Endothelial cell (in vitro differentiated cells): ENCODE measurements at places on chromosomes 16 and 17. TPM values are rescaled to one million over a fixed set of nuclear protein-coding genes. Genes with fewer than 3 reads are reported as not detected.

DNA sequence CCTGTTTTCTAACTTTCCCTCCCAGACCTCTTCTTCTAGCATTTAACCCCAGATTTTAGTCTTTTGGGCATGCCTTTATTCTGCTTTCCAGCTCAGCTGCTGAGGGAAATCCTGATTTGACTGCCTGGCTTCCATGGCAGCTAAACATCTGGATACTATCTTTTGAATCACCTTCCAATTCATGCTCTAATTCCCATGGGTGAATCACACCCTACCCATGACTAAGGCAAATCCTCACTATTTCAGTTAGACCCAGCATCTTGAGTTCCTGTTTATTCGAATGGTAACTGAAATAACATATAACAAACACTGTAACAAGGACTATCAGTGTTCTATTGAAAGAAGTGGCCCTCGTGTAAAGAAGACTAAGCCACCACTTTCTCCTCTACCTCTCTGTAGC, 29.8 kb downstream of the CA10 start:
- no peaks in the 10 kb centered on the region for H3K36me3 ChIP-seq
- no peaks in the 10 kb centered on the region for H3K4me1 ChIP-seq
- peaks cover 2% of the 10 kb centered on the region for H3K27me3 ChIP-seq
- H3K27ac ChIP-seq, result no peak overlapping the region

Gene KRTAP9-1
- not detected for total RNA-seq

Gene SECTM1
- not detected for total RNA-seq

- peaks cover 14% of the 10 kb centered on the region for H3K4me1 ChIP-seq
- peak overlapping the region; percentile 4 for H3K4me3 ChIP-seq
- DNase-seq, result no peak
- H3K36me3 ChIP-seq, result peaks cover 5% of the 10 kb centered on the region
- peaks cover 11% of the 10 kb centered on the region for H3K27me3 ChIP-seq
Measured at GRCh38 chr17:80726558-80727408, 182.1 kb downstream of the RPTOR start.

Gene LRRC46
- 1.0 TPM for total RNA-seq

GRCh38 chr17:27381007-27381501, 75.2 kb upstream of the KSR1 start:
- H3K4me1 ChIP-seq, result no peaks in the 10 kb centered on the region
- H3K27ac ChIP-seq, result no peak overlapping the region
- H3K36me3 ChIP-seq, result peaks cover 3% of the 10 kb centered on the region
- DNase-seq, result peak; percentile 85

Gene NPIPA3
- total RNA-seq, result 2.4 TPM

GRCh38 chr17:40025991-40026815, 11.0 kb downstream of the CSF3 start:
- H3K4me1 ChIP-seq, result no peaks in the 10 kb centered on the region
- H3K27ac ChIP-seq, result no peak overlapping the region
- peaks cover 48% of the 10 kb centered on the region for H3K36me3 ChIP-seq
- DNase-seq, result no peak
- H3K27me3 ChIP-seq, result peaks cover 5% of the 10 kb centered on the region

Gene PPM1D
- total RNA-seq, result 14.6 TPM

Gene KRTAP4-11
- total RNA-seq, result not detected

- H3K27ac ChIP-seq, result no peak overlapping the region
- H3K4me3 ChIP-seq, result no peak overlapping the region
- H3K36me3 ChIP-seq, result no peaks in the 10 kb centered on the region
- DNase-seq, result no peak
- H3K27me3 ChIP-seq, result peaks cover 4% of the 10 kb centered on the region
Measured at GRCh38 chr17:58521680-58522079, 7.2 kb upstream of the MTMR4 start.

Gene SLC13A2
- total RNA-seq, result not detected

DNA sequence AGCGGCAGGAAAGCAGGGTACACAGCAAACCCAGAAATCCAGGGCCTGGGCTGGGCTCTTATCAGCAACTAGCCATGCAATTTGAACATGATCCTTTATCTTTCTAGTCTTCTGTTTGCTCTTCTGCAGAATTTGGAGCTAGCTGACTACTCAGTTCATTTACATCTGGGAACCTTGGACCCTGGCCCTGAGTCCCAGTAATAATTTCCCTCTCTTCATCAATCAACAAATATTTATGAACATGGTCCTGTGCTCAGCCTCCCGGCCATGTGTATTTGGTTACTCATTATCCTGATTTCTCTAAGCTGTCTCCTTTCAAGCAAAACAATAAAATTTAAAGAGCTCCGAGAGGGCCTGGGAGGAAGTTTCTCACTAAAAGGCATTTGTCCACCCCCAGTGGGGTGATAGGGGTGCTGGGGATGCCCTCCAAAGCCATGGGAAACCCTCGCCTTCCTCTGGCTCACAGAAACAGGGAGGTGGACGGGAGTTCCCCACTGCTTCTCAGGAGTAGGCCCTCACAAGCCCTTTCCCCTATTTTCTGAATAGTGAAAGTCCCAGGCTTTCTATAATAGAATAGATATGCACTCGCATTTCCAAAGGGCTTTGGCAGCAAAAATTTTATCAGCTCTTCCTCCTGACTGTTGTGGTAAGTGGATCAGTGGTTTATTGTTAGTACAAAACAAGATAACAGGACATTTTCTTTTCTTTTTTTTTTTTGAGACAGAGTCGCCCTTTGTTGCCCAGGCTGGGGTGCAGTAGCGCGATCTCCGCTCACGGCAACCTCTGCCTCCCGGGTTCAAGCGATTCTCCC, 6.9 kb upstream of the WDR59 start:
- H3K4me3 ChIP-seq, result no peak overlapping the region
- H3K27ac ChIP-seq, result no peak overlapping the region

DNA sequence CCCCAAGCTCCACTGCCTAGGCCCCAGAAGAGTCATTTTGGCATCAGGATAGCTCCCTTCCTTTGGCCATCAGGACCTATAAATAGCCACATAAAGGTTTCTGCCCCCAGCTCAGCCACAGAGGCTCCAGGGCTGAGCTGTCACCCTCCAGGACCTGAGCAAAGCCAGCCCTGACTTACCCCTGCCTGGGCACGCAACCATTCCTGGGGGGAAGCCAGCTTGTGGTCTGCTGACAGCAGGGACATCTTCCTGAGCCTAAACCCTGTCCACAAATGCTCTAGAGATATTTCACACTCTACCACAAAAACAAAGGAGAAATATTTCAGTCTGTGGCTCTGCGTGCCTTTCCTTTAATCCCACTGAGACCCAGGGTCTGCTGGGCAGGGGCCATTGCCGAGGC, 123.7 kb upstream of the CCL2 start:
- no peaks in the 10 kb centered on the region for H3K4me1 ChIP-seq
- H3K27me3 ChIP-seq, result no peaks in the 10 kb centered on the region
- H3K4me3 ChIP-seq, result no peak overlapping the region
- H3K27ac ChIP-seq, result no peak overlapping the region
- no peak for DNase-seq

DNA sequence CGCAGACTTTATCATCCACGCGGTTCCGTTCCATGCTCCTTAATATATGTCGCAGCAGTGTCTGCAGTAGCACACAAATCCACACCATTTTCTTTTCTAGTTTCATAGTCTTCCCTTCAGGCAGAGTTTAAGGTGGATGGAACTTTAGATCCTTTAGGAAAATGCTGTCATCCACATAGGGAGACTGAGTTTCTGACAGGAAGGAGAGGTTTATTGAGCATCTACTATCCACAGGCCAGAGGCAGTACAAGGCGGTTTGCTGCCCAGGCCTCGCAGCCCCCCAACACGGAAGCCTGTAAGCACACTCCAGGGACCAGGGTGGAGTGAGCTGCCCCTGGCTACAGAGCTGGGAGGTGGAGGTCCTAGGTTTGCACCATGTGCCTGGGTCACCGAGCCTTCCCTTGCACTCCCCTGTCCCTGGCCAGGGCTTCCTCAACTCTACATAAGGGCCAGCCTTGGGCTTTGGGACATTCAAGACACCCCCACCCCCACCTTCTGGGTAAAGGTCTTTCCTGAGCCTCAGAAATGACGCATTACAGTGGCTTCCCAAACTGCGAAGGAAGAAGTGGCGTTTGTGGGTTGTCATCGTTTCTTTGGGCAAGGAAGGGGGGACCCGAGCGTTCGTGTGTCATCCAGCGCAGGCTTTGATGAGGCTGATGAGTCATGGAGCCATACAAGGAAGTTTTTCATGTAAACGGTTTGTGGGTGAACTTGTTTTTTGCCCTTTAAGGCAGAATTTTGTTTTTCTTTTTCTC, 146.5 kb upstream of the PLCG2 start:
- no peak for DNase-seq
- H3K27ac ChIP-seq, result peak overlapping the region; percentile 84
- peaks cover 7% of the 10 kb centered on the region for H3K27me3 ChIP-seq

Gene TBC1D26
- 2.4 TPM for total RNA-seq

- H3K4me1 ChIP-seq, result no peaks in the 10 kb centered on the region
- no peaks in the 10 kb centered on the region for H3K36me3 ChIP-seq
- no peak overlapping the region for H3K4me3 ChIP-seq
Measured at GRCh38 chr16:77219437-77219836, 20.2 kb downstream of the SYCE1L start.

DNA sequence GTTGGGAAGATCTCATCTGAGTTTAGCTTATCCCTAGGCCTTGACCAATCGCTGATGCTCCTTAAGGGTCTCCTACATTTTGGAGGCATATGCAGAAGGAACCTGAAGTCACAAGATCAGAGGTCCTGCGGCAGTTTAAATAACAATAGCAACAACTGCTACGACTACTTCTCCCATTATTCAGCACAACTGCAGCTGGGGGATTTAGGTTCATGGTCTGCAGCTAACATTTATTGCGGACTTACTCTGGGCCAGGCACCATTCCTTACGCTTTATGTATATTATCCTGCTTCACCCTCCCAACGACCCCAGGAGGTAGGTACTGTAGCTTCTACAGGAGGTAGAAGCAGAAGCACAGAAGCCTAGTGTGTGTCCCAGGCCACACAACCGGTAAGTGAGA, 59.5 kb downstream of the AKAP1 start:
- H3K27me3 ChIP-seq, result no peaks in the 10 kb centered on the region
- no peak for DNase-seq
- peaks cover 3% of the 10 kb centered on the region for H3K4me1 ChIP-seq
- peaks cover 2% of the 10 kb centered on the region for H3K36me3 ChIP-seq
- H3K4me3 ChIP-seq, result no peak overlapping the region

GRCh38 chr16:88549671-88550245, 20.4 kb upstream of the ZC3H18 start:
- H3K4me1 ChIP-seq, result peaks cover 5% of the 10 kb centered on the region
- no peaks in the 10 kb centered on the region for H3K36me3 ChIP-seq
- DNase-seq, result no peak
- no peak overlapping the region for H3K4me3 ChIP-seq
- H3K27ac ChIP-seq, result no peak overlapping the region
- H3K27me3 ChIP-seq, result peaks cover 10% of the 10 kb centered on the region

DNA sequence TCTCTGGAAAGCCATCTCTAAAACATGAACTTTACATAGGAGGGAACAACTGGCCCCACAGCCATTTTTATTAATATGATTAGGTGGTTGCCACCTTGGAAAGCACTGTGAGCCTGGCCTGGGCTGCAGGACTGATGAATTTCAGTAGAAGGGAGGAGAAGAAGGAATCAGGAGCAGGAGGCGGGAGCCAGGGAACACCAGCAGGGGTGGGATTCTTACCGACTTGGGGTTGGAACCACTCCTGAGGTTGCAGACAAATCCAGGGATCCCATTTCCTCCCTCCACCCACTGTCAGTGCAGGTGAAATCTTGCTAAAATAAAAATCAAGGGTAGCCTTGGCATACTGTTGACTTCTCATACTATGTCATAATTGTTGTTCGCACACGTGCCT, 16.9 kb upstream of the MAP3K14 start:
- DNase-seq, result no peak
- peaks cover 2% of the 10 kb centered on the region for H3K27me3 ChIP-seq
- no peak overlapping the region for H3K27ac ChIP-seq
- peak overlapping the region; percentile 15 for H3K4me3 ChIP-seq

- H3K4me1 ChIP-seq, result no peaks in the 10 kb centered on the region
- H3K27me3 ChIP-seq, result no peaks in the 10 kb centered on the region
- no peak overlapping the region for H3K27ac ChIP-seq
- H3K36me3 ChIP-seq, result no peaks in the 10 kb centered on the region
- DNase-seq, result no peak
Measured at GRCh38 chr16:3841729-3842508, 38.6 kb downstream of the CREBBP start.

Gene GDPD3
- 9.3 TPM for total RNA-seq

Gene P2RX5
- 0.36 TPM for total RNA-seq

- peaks cover 15% of the 10 kb centered on the region for H3K27me3 ChIP-seq
- no peaks in the 10 kb centered on the region for H3K36me3 ChIP-seq
- H3K4me1 ChIP-seq, result peaks cover 73% of the 10 kb centered on the region
- peak overlapping the region; percentile 70 for H3K27ac ChIP-seq
- no peak overlapping the region for H3K4me3 ChIP-seq
Measured at GRCh38 chr16:49442805-49443204, 69.2 kb downstream of the C16orf78 start.

DNA sequence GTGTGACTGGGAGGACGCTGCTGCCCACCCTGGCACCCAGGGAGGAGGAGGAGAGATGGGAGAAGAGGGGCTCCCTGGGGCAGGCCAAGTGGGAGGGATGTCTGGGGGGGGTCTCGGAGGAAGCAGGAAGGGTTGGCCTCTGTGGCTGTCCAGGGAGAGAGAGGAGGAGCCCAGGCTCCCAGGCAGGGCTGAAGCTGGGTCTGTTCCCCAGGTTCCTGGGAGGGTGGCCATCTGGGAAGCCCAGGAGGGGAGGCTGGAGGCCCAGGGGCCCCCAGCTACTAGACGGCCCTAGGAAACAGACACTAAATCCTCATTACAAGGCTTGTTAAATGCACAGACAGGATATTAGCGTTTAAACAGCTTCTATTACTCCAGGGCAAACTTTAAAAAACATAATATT, 139.8 kb downstream of the ENGASE start:
- H3K4me3 ChIP-seq, result no peak overlapping the region
- H3K4me1 ChIP-seq, result peaks cover 15% of the 10 kb centered on the region
- DNase-seq, result no peak
- H3K27me3 ChIP-seq, result peaks cover 9% of the 10 kb centered on the region

DNA sequence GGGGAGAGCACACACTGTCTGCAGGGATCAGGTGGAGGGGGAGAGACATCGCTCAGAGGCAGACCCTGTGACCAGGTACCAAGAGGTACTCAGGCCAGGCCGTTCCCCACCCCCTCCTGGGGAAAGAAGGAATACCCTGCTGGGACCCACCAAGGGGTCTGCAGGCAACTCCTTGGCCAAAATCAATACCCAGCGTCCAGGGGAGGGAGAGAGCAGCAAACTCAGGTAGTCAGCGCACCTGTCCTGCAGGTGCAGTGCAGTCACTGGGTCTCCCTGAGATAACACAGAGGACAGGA, 57.5 kb upstream of the DOC2B start:
- H3K27me3 ChIP-seq, result peaks cover 5% of the 10 kb centered on the region
- H3K27ac ChIP-seq, result no peak overlapping the region
- peaks cover 2% of the 10 kb centered on the region for H3K4me1 ChIP-seq
- no peak for DNase-seq
- H3K4me3 ChIP-seq, result no peak overlapping the region

DNA sequence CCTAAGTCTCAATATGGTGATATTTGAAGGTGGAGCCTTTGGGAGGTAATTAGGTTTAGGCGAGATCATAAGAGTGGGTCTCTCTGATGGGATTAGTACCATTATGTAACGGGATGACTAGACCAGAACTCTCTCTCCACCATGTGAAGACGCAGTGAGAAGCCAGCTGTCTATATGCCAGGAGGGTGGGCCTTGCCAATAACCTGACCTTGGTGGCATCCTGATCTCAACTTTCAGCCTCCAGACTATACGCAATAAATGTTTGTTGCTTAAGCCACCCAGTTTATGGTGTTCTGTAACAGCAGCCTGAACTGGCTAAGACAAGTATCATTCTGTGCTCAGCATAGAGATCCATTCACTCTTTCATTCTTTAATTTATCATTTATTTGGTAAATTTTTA, 167.2 kb upstream of the CDH11 start:
- H3K4me1 ChIP-seq, result no peaks in the 10 kb centered on the region
- DNase-seq, result no peak
- no peak overlapping the region for H3K27ac ChIP-seq
- peaks cover under 1% of the 10 kb centered on the region for H3K27me3 ChIP-seq
- no peaks in the 10 kb centered on the region for H3K36me3 ChIP-seq
